ENCODE measurements at places on chromosomes 1 and 21.

- no peak for DNase-seq
These were observed 9.1 kb upstream of the SH3D21 start for GRCh38 chr1:36297062-36297461.

DNA sequence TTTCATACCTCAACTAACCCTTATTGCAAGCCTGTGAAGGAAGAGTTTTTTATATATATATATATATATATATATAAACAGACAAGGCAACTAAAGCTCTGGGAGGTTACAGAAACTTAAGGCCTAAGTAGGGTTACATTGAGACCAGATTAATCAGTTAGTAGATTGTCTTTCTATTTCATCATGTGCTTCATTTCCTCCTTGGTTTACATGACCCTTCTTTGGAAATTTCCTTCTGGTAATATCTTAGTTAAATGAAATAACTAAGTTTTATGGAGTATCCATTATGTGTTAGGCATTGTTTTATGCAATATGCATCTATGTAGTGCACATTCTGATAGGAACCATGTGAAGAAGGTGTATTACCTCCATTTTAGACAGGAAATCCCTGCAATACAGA, 112.7 kb downstream of the FGGY start:
- DNase-seq, result no peak

DNA sequence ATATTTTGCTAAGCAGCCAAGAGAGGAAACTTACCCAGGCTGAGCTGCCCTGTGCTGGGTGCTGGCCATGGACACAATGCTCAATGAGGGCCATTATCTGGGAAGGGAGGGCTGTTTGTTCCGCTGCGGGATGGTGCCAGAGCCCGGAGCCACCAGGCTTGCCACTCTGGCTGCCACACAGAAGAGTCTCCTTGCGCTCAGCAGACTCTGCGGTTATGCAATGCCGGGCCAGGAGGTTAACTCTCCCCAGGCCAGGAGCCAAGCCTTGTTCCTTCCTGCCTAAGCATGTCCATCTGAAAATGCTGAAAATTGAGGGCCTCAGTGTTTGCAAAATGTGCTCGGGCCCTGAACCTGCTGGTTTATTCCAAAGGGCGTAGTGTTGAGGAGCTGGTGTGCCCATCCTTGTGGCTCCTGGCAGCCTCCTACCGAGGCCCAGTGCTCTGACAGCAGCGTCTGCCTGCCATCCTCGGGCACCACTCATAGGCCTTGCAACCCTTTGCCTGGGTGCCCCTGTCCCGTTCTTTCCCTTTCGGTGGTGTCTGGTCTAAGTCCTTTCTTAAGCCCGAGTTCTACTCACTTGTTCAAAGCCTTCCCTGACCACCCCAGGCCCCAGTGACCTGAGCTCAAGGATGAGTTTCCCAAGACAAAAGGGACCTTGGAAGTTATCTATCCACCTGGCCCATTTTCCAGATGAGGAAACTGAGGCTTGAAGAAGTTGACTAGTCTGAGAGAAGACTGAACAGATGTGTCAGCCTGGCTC, 133.8 kb upstream of the EDN2 start:
- DNase-seq, result no peak

DNA sequence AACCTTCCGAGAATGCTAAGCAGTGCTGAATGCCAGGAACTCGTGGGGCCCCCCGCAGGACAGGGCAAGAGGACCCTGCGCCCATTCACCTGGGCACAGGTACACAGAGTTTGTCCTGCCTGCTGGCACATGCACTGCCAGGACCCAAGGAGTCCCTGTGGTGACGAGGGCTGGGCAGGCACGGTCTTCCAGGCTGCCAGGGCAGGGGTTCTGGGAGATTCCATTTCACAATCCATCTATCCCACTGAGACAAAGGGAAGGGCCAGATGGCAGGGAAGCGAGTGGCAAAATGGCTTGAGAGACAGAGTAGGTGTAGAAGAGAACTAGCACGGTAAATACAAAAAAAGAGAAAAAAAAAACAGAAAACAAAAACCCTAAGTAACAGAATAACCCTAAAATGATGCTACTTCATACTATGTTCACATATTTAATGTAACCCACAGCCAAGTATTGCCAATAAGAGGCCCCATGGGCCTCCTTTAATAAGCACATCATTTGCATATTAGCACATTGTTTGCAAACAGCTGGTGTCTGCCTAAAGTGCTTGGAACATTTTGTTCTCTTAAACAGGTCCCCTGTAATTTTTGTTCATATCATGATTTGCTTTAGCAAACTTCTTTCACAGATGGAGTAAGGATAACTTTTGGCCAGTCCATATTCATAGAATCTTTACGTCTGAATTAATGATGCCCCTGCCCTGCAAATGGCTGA, 83.8 kb downstream of the STUM start:
- no peak for DNase-seq

DNA sequence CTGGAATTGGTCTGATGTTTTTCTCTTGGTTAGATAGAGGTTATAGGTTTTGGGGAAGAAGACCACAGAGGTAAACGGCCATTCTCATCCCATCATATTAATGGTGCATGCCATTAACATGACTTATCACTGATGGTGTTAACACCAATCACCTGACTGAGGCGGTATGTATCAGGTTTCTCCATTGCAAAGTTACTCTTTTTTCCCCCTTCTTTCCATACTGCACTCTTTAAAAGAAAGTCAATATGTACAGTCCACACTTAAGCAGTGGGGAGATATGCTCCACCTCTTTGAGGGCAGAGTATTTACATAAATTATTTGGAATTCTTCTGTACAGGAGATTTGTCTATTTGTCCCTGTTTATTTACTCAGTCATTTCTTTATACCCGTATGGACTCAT, 35.7 kb upstream of the OSBPL9 start:
- no peak for DNase-seq

- no peak for DNase-seq
These were observed 19.4 kb downstream of the MX1 start for GRCh38 chr21:41445465-41445862.

Data from fibroblast of skin of back (primary cell).